Activated T-cell treated with anti-CD3 and anti-CD28 coated beads, Interleukin-2, amount 50 U/mL, for 48 hours (primary cell): ENCODE measurements at places on chromosomes 7 and 10.

- DNase-seq, result no peak
Observed at GRCh38 chr7:112144284-112145059, 61.7 kb downstream of the DOCK4 start.

DNA sequence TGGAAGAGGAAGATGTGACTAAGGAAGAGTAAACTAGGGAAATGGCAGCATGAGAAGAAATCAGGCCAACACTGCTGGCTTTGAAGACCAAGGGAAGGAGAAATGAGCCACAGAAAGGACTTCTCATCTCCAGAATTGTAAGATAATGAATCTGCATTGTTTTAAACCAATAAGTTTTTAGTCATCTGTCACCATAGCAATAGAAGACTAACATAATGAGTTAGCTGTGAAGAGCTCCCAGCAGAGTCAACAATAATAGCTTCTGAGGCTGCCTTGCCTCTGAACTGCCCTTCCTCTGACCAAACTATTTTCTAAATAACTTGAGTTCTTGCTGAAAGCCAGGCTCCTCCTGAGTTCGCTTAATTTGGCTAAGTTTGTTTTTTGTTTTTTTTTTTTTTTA lies 103.6 kb downstream of the CACNA2D1 start:
- no peak for DNase-seq

- no peak for DNase-seq
Observed at GRCh38 chr7:7577888-7578287, 11.2 kb downstream of the MIOS start.

DNA sequence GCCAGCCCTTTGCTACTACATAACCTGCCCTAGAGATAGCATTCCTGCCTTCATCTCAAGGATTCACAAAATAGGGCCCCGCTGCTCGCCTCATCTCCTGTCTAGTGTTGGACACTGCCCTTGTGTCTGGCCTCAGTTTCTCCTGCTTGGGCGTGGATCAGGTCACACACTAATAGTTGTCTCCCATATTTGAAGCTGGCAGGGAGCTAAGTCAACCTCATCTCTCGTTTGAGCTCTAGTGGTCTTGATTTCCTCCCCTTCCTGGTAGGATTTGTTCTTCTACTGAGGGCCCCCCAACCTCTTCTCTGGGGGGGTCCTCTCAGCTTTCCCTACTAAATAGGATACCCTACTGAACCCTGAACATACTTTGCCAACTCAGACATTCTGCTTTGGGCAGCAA lies 42.2 kb downstream of the ADCYAP1R1 start:
- no peak for DNase-seq

GRCh38 chr10:63481815-63482421 lies 16.1 kb upstream of the JMJD1C start:
- DNase-seq, result no peak

GRCh38 chr7:87874066-87874465 lies 2.1 kb downstream of the SLC25A40 start:
- DNase-seq, result no peak

GRCh38 chr7:141039376-141039775 lies 24.6 kb upstream of the MRPS33 start:
- DNase-seq, result no peak

DNA sequence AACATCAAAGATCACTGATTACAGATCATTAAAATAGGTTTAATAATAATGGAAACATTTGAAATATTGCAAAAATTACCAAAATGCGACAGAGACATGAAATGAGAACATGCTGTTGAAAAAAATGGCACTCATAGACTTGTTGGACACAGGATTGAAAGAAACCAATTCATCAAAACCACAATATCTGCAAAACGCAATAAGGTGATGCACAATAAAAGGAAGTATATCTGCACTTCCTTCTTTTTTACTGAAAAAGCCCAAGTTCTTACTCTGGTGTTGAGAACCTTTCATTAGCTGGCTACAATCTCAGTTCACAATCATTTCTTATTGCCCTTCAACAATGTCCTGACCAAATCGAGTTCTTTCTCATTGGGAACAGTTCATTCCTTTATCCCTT lies 28.7 kb downstream of the TMEM106B start:
- no peak for DNase-seq

- peak; percentile 8 for DNase-seq
Observed at GRCh38 chr7:44393238-44394111, 68.1 kb upstream of the CAMK2B start.

- no peak for DNase-seq
Observed at GRCh38 chr7:66464059-66464458, 164.6 kb upstream of the KCTD7 start.

GRCh38 chr7:29926216-29926615 lies 63.4 kb downstream of the SCRN1 start:
- DNase-seq, result no peak

DNA sequence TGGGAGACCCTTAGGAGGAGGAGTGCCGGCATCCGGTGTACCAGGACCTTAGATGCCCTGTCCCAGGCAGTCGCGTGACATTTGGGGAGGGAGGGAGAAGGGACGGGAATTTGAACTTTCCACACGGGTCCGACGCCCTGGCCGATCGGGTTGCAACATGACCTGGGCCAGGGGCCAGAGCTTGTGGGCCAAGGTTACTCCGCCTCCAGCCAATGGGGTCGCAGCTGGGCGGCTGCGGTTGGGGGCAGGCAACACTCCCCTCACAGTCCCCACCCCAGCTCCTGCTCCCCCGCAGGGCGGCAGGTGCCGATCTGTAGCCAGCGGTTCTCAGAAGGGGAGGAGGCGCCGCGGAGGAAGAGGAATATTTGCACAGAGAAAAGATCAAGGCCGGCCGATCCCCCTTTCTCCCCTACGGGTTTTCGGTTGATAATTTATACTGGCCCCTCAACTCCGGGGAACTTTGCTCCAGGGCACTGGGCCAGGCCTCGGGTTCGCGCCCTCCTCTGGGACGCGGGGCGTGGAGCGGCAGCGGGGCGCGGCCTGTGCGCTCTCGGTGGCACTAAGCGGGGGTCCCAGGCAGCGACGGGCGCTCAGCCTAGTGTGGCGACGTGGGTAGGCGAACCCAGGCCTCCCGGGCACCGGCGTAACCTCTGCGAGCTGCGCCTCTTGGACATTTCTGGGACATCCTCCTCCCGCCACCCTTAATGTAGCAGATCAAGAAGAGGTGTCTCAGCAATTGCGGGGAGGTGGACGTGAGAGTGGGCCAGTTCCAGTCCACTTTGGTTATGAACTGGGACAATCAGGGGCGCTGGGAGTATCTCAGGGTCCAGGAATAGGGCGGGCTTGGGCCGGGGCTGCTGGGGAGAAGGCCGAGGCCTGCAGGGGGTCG lies 1.2 kb downstream of the MLXIPL start:
- no peak for DNase-seq

DNA sequence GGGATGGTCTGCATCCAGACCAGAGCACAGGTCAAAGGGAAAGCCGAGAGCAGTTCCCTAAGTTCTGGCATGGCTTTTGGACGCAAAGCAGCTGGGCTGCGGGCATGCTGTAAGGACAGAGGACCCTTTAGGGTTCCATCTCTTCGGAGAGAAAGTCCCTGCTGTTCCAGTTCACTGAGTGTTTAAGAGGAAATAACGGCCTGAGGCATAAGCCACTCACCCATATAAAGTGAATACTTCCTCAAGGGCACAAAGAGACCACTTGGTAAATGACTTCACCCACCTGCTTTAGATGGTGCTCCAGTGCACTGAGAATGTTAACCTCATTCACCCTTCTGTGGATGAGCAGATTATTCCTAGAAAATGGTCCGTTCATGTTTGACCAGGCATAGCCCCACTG lies 586.7 kb upstream of the GALNT17 start:
- no peak for DNase-seq

GRCh38 chr7:150860291-150860977 lies 8.1 kb downstream of the AOC1 start:
- DNase-seq, result peak; percentile 5

DNA sequence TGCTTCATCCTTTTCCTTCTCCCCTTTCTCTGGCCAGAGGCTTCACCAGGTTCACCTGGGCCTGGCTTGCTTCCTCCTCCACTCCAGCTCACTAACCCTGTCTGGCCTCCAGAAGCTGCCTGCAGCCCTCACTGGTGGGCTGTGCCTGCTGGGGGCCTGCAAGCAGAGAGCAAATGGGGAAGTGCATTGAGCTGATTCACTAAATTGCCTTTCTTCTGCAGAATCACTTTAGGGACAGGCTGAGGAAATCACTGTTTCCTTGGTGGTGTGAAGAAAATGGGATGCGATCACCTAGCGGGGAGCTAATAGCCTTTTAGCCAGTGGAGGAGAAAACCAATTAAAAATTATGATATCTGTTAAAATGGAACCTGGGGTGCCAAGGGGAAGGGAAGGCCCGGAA lies 3.0 kb downstream of the RET start:
- no peak for DNase-seq

DNA sequence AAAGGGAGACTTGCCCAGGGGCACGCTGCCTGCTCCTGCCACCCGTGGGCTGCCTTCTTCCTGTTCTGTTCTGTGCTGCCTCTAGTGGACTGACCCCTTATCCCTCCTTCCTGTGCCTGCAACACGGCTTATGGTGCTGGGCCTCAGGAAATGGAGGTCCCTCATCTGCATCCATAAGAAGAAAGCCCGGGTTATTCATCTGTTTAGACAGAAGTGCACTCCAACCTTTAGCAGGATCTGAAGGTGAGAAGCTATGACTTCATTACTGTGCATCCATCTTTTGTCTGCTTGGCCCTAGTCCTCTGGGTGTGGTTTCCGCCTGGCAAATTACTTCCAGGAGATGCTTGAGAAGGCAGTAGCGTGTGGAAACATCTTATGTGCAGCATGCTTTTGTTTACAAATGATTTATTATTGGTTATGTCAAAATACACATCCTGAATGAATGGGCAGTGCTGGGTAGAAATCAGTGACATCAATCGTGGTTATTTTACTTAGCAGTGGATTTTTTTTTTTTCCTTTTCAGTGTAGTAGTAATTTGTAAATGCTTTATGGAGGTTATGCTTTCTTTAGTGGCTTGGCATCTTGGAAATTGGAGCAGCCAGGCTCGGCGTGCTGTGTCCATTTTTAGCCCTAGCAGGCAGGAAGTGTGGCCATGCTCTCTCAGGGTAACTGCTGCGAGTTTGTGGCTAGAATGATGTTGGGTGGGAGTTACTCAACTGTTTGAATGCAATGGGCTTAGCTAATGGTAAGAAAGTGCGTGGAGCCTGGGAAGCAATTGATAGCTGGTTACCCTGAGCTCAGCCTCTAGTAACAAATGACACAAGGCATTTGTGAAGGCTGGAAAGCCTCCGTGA lies 12.7 kb downstream of the PTPRE start:
- DNase-seq, result no peak

GRCh38 chr7:75010036-75010435 lies 45.5 kb downstream of the CASTOR2 start:
- DNase-seq, result no peak

DNA sequence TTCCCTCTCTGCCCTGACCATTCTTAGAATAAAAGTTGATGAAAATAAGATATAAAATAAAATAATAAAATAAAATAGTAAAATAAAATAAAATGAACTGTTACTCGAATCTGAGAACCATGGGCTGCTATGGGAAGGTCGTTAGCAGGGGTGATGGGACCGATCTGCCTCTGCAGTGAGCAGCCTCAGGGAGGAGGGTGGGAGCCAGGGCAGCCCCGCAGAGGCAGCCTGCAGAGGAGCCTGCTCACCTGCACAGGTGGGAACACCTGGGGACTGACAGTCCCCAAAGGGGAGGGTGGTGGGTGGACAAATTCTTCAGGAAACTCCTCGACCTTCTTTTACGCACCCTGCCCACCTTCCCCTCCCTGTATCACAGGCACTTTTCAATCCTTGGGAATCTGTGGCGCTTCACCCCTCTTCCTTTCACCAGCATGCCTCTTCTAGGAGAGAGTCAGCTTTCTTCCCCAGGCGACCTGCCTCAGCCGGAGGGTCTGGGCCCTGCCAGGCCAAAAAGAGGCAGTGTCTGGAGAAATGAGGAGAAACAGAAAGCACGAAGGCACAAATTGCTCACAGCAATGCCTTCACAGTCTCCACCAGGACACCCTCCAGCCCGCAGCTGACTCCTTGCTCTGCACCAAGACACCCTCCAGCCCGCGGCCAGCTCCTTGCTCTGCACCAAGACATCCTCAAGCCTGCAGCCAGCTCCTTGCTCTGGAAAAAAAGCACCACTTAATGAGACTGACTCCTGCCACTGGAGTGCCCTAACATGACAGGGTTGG lies 368.4 kb upstream of the SHH start:
- DNase-seq, result no peak

DNA sequence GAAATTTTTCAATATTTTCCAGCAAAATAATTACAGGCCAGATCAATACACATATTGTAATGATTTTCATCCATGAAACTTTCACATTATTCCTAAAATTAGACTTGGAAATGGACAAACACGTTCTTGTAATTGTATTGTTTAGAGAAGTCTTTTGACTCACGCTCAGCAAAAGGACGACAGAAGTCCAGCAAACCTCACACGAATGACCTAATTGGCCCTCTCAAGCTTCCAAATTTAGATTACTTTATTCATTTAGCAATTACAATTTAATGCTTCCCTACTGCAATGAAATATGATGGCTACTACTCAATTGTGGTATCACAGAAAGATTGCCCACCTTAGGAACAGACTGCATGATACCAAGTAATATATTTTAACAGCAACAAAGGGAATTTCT lies 702.2 kb downstream of the MAGI2 start:
- no peak for DNase-seq

DNA sequence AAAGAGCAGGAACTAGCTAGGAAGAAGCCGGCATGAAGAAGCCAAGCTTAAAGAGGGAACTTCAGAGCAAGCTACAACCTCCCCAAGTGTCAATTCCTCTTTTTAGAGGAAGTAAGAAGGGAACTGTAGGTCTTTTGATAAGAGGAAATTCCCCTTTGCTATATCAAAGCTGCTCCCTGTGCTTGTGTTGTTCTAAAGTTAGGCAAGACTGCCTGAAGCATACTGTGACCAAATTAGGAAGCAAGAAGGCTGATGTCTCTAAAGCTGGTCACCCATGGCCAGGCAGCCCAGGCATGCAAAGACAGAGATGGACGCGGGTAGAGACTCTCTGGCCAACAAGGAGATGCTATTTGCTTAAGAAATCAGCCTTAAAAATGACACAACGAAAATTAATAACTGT lies 87.9 kb downstream of the RNF216 start:
- no peak for DNase-seq

- DNase-seq, result peak; percentile 83
Observed at GRCh38 chr7:44980393-44981034, 1.7 kb upstream of the MYO1G start.

GRCh38 chr7:105096306-105096705 lies 82.3 kb downstream of the KMT2E start:
- no peak for DNase-seq

GRCh38 chr10:93211991-93212390 lies 138.3 kb downstream of the CYP26A1 start:
- DNase-seq, result no peak
